Bronchus fibroblast of lung (primary cell): ENCODE measurements at places on chromosomes 16 and 17. TPM values are rescaled to one million over a fixed set of nuclear protein-coding genes. Genes with fewer than 3 reads are reported as not detected.

Gene NXPH3
- total RNA-seq: under 0.01 TPM in 1 of 2 replicates, not detected in the other

Gene KCTD13
- 7.2 and 8.6 TPM in 2 replicates for total RNA-seq

Gene TLCD3B
- total RNA-seq: 0.15 and 0.34 TPM in 2 replicates

Gene LPO
- total RNA-seq: not detected in 2 replicates

Gene KRT27
- total RNA-seq: not detected in 2 replicates

Gene GPRC5B
- 3.2 and 3.7 TPM in 2 replicates for total RNA-seq

Gene AOC3
- under 0.01 and 0.15 TPM in 2 replicates for total RNA-seq

Gene SKAP1
- not detected in 2 replicates for total RNA-seq

Gene LGALS9
- 0.67 and 0.89 TPM in 2 replicates for total RNA-seq

Gene C16orf89
- 0.15 and 0.17 TPM in 2 replicates for total RNA-seq

Gene RAMP2
- 0.59 and 1.5 TPM in 2 replicates for total RNA-seq

Gene IGF2BP1
- 9.7 and 10.3 TPM in 2 replicates for total RNA-seq

Gene SMTNL2
- total RNA-seq: 0.15 TPM in 1 of 2 replicates, not detected in the other

Gene ARL4D
- total RNA-seq: 8.8 and 11.1 TPM in 2 replicates

Gene MT1F
- total RNA-seq: 0.15 TPM in 1 of 2 replicates, not detected in the other

Gene GAS2L2
- not detected in 2 replicates for total RNA-seq

Gene NPIPB8
- not detected in 2 replicates for total RNA-seq

Gene HOXB7
- total RNA-seq: 11.9 and 14.8 TPM in 2 replicates

Gene STAC2
- total RNA-seq: 0.15 TPM in 1 of 2 replicates, not detected in the other

Gene HCRT
- not detected in 2 replicates for total RNA-seq

Gene SRL
- total RNA-seq: not detected in 2 replicates

Gene KRT28
- total RNA-seq: not detected in 2 replicates

Gene PRRT2
- total RNA-seq: 0.67 and 0.89 TPM in 2 replicates

Gene UMOD
- not detected in 2 replicates for total RNA-seq

Gene FOXN1
- total RNA-seq: not detected in 2 replicates

Gene AGRP
- not detected in 2 replicates for total RNA-seq

Gene CTRB2
- total RNA-seq: not detected in 2 replicates

Gene RAB11FIP4
- 0.34 and 0.59 TPM in 2 replicates for total RNA-seq

Gene ZNF48
- 4.4 and 5.6 TPM in 2 replicates for total RNA-seq

Gene CD79B
- not detected in 2 replicates for total RNA-seq

Gene DHODH
- total RNA-seq: 6.2 and 7.2 TPM in 2 replicates

Gene KRTAP2-3
- not detected in 2 replicates for total RNA-seq

Gene GPR142
- total RNA-seq: not detected in 2 replicates

Gene FBXW10
- not detected in 2 replicates for total RNA-seq

Gene KRT33B
- total RNA-seq: not detected in 2 replicates

Gene NUPR1
- total RNA-seq: 16.2 and 20.3 TPM in 2 replicates

Gene JMJD6
- total RNA-seq: 18.8 and 23.3 TPM in 2 replicates

Gene VAT1L
- 7.6 and 8.7 TPM in 2 replicates for total RNA-seq

Gene SCGB1C2
- total RNA-seq: not detected in 2 replicates

Gene ZFHX3
- 2.8 and 3.0 TPM in 2 replicates for total RNA-seq

Gene PRSS33
- not detected in 2 replicates for total RNA-seq

Gene TNP2
- not detected in 2 replicates for total RNA-seq

Gene CCDC78
- 0.67 and 1.5 TPM in 2 replicates for total RNA-seq

Gene CSH1
- not detected in 2 replicates for total RNA-seq

Gene CD300LF
- total RNA-seq: not detected in 2 replicates

Gene WNK4
- total RNA-seq: 0.74 and 1.7 TPM in 2 replicates
